ENCODE measurements at places on chromosomes 3 and 15.

DNA sequence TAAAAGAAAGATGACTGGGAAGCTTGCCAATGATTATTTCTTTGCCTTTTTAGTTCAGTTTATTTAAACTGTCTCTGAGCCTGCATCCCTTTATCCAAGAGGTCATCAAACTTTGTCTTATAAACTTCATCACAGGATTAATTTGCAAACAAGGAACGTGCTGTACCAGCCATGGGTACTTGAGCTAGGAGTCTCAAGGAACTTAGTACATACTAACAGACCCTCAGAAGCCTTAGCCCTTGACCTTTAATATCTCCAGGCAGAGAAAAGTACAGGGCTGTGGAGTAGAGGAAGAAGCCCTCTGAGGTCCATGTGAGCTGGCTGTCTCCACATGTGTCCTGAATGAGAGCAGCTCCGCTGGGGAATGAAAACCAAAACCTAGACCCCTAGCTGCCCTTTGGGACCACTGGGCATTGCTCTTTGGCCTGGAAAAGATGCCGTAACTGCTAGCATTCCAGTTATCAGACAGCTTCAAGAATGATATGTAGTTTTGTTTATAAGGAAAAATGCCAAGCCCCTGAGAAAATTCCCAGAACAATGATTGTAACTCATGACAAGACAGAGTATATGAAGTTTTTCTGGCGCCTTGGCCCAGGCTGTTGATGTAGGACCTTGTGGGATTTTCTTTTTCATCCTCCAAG lies 92.1 kb downstream of the ASB7 start:
- DNase-seq, result no peak

DNA sequence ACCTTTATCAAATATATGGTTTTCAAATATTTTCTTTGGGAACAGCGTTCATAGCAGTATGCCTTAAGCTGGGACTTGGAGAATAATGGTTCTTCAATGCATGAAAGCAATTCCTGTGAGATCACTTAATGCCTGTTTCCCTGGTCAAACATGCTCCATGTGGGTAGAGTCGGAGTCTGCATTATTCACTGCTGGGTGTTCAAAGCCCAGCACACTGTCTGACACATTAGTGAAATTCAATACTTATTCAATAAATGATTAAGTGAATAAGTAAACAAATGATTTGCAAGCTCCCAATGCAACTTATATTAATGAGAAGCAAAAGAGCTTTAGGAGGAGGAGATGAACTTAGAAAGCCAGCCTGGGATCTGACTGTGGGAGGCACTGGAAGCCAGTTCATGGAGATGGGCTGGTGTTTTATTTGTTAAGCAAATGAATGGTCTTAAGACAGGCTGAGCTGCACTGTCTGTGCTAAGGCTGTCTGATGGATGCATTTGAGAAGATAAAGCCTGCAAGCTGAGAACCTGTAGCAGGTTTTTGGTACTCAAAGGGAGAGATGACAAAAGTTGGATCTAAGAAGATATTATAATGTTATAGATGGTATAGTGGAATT lies 490.8 kb downstream of the MCTP2 start:
- DNase-seq, result no peak

DNA sequence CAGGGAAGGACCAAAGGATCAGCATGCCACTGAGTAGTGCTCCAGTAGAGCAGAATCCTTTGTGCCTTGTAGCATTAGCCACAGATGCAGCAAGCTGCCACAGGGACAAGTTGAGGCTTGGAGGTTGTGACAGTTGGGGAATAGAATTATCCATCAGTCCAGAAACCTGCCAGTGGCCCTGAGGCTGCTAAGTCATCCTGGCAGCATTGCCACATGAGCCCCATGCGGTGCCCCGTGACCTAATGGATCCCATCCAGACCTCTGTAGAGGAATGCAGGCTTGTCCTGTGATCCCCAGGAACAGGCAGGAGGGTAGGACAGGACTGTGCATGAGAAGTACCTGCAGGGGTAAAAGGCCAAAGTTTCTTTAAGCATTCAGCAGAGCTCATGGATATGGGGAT lies 51.7 kb downstream of the BOC start:
- no peak for DNase-seq

DNA sequence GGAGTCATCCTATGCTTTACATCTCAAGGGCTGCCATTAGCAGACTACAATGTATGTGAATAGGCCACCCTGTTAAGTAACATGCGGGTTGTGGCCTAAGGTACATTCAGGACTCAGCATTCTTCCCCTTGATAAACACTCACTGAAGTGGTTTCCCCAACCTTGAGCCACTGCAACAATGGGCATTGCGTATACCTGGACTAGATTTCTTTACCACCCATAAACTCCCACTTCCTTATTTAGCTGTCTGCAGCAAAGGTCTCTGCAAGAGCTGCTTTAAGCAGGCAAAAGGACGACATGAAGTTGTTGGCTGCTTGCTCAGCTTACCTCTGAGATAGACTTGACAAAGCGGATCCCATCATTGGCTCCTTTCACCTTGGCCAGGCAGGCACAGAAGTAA lies 16.2 kb downstream of the FYCO1 start:
- DNase-seq, result no peak

- peak; percentile 5 for DNase-seq
Measured at GRCh38 chr3:43894176-43895049, 203.7 kb downstream of the ABHD5 start.

DNA sequence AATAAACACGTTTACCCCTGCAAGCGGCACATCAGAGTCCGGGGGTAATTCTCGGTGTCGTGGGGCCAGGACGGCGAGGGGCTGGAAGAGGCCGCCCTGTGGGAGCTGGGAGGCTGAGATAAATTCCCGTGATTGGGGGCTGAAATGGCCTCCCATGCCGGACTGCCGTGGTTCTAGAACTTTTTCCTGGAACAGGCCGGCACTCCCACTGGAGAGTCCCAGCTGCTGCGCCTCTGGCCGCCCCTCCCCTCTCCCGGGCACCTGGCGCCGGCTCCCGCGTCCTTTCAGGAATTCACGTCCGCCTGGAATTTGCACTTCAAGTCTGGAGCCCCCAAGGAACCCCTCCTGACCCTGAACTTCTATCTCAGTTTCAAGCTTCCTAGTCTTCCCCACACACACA lies 10.8 kb upstream of the LRRC2 start:
- DNase-seq, result no peak

GRCh38 chr3:50572158-50572557 lies 2.8 kb downstream of the HEMK1 start:
- DNase-seq, result peak; percentile 71

Measured in stimulated activated CD8-positive, alpha-beta memory T cell treated with anti-CD3 and anti-CD28 coated beads, Interleukin-4, amount 100 ng/mL, for 24 hours (primary cell).